Stimulated activated CD8-positive, alpha-beta memory T cell treated with anti-CD3 and anti-CD28 coated beads, Interleukin-15, amount 100 ng/mL, for 48 hours (primary cell): ENCODE measurements at places on chromosomes 5 and 9.

- DNase-seq: no peak
These were observed 48.9 kb upstream of the TDRD7 start for GRCh38 chr9:97362777-97363545.

GRCh38 chr5:72598401-72599064, 91.3 kb upstream of the ZNF366 start:
- no peak for DNase-seq

DNA sequence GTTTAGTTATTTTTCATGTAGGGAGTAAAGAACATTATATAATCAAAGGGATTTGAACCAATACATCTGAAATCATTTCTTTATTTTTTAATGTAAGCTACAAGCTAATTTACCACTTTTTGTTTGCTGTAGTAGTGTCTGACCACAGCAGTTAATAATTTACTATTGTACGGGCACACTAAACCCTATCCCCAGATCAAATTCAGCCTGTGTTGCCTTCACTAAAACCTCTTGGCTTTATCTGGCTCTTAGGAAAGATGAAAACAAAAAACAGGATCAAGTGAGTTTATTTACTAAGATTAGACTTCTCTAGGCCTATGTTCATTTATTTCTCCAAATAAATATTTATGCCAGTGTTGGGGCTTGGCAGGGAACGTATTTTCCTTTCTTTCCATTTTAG, 384.1 kb downstream of the EBF1 start:
- no peak for DNase-seq

- no peak for DNase-seq
These were observed 18.3 kb downstream of the CCNJL start for GRCh38 chr5:160293901-160294561.

DNA sequence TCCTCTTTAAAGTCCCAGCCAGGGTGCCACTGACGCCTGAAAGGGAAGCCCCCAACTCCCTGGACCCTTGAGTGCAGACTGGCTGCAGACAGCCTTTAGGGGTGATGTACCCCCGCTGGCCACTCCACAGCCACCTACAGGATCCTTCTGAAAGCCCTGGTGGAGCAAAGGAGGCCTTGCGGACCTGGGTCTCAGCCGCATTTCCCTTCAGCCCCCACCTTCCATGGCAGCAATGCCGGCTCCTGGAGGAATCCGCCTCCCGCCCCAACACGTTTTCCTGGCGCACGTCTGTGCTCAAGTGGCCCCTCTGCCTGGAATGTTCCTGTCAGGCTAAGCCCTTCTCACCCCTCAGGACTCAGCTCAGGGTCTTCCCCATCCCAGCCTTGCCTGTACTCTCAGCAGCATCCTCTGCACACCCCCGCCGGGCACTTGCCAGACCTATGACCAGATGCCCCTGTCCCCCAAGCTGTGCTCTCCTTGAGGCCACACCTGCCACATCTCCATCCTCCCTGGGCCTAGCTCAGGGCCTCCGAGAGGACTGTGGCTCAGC, 134.1 kb upstream of the RAPGEF1 start:
- DNase-seq: no peak

DNA sequence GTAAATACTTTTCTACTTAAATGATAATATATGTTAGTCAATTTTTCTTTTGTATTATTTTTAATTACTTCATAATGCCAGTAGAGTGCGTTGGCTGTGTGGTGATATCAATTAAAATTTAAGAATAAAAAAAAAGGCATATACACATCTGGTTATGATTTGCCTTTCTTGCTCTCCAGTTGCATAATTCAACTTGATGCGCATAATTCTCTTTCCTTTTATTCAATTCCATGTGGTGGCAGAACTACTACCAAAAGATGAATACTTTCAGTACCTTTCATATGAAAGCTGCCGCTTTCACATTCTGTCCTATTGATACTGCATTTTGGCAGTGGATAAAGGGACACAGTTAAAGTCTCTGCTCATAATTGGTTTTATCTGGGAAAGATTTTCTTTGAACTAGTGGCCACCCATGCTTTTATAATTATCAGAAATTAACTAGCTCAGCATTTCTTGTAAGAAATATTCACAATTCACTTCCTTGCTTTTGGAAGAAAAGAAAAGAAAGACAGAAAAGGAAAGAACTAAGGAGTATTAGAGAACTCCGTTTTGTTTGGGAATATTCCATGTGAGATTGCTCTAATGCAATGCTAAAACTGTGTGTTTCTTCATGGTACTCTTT, 12.3 kb upstream of the ADGRV1 start:
- DNase-seq: no peak
